Cortex of kidney (tissue), 1 donor: ENCODE measurements at places on chromosomes 2 and 18.

- DNase-seq: no peak
Measured at GRCh38 chr2:113218283-113219091, 44.7 kb downstream of the PSD4 start.

DNA sequence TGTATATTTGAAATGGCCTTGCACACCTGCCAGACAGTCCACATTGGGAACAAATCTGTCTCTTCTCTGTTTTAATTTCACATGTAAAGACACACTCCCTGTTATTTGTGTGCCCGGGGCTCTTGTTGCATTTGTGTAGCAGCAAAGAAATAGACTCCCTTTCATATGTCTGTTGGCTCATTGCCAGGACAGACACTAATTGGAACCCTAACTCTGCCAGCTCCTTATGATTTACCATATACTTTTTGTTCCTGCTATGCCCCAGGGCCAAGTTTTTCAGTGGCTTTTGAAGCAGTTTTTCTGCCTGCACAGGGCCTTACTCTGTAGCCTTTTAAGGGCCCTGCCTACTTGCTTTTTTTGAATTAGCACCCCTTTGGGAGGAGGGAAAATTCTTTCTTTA lies 396.9 kb downstream of the DLGAP1 start:
- DNase-seq: no peak

DNA sequence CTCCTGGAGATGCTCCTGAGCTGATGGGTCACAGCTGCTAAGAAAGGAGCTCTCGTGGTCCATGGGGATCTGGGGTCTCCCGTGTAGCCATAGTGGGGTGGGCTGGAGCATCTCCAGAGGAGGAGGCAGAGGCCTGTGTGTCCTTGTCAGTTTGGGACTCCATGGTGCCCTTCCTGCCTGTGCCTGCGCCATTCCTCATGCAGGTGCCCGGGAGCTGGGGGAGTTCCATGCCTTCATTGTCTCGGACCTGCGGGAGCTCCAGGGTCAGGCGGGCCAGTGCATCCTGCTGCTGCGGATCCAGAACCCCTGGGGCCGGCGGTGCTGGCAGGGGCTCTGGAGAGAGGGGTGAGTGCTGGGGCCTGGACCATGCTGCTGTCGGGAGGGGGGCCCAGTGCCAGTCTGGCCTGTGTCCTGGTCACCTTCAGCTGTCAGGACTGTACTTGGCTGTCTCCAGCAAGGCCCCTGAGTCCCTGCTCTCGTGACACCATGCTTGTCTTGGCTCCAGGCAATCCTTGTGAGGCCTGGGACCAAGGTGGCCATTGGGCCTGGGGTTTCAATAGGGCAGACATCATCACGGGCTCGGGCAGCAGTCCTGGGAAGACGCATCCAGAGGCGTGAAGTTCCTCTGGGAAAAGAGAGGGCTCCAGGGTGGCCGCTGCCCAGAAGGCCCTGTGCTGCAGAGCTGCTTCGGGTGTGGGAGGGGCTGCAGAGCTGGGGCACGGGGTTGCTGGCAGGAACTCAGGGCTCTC lies 7.3 kb downstream of the CAPN10 start:
- no peak for DNase-seq

DNA sequence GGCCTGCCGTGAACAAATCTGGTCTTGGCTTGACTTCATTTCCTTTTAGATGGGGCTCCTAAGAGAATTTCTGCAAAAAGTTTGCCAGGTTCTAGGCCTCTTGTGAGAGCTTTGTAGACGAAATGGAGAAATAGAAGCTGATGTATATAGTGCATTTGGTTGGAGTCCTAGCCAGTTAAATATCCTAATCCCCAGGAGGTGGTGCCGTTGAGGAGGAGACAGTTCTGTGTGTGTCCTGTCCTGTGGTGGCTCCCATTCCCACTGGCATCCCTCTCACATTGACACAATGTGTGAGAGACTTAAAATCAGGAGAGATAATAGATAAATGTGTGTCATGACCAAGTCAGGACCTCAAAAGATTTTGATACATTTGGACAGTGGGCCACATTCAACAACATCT lies 34.6 kb upstream of the DNER start:
- DNase-seq: no peak

DNA sequence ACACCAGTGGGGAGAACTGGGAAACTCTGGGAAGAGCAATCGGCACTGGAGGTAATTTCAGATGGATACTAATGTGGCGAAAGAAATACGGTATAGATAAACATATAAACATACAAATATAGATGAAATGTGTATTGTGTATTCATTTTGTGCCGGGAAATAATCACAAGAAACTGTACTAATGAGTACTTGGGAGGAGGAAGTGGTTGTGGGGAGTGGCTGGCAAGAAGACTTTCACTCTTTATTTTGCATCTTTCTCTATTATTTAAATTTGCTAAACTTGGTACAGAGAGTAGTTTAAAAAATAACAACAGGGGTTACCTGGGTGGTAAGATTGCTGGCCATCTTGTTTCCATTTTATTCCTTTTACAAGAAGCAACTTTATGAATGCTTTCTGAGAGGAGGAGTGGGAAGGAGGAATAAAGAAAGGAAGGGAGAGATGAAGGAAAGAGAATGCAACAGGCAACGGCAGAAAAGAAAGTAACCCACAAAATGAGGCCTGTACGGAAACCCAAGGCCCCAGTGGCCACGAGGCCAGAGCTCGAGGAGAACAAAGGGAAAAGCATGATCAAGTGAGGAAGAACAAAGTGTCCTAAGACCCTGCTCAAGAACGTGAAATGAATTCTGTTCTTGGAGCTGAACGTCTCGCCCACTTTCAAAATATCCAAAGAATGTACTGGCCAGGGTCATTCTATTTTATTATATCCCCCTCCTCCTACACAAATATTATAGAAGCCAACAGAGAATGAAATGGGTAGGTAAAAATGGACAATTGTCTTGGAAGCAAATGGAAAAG lies 45.2 kb downstream of the FAM178B start:
- no peak for DNase-seq
